NCI-H460 (cell line): ENCODE measurements at places on chromosomes 12 and 14.

GRCh38 chr14:38310420-38310995, 54.6 kb upstream of the CLEC14A start:
- no peak for DNase-seq

- no peak for DNase-seq
These were observed 39.8 kb downstream of the SPRING1 start for GRCh38 chr12:116698116-116698515.

DNA sequence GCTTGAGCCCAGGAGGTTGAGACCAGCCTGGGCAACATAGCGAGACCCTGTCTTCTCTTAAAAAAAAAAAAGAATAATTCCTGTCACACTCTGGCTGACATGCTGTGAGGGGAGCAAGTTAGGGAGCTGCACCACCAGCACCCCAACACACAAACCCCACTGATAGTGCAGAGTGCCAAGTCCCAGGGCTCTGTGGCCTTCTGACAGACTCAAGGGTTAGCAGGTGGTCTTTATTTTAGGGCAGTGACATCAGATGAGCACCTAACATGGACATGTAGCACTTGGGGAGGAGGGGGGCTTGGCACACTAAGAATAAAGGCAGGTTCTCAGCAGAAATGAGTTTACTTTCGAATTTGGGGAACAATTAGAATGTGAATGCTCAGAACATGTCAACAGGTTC, 6.8 kb downstream of the USP5 start:
- no peak for DNase-seq

DNA sequence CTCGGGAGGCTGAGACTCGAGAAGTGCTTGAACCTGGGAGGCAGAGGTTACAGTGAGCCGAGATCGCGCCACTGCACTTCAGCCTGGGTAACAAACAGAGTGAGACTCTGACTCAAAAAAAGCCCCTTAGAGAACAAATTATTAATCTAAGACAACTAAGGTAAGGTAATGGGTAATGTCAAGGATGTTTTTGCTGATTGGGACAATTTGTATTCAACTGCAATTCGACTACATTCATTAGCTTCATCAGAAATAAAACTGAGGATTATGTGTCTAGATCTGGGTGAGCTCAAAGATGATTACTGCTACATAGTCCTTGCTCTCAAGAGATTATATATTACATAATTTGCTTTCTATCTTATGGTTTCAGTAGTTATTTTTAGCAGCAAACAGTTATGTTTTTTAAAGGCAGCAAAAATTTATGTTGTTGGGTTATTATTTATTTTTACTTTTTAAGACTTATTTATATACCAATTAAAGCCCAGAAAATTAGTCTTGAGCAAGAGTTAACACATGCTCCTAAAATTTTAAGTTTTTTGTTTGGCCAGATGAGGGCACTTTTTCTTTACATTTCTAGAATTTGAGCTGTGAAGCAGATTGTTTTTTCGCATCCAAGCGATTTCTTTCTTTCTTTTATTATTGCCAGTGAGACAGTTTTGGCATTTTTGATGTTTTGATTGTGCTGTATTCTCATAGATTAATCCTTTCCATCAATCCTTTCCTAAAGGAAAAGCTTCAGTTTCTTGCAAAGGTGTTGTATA, 52.3 kb downstream of the PLEKHA5 start:
- no peak for DNase-seq

- DNase-seq, result no peak
These were observed 785.8 kb downstream of the MED13L start for GRCh38 chr12:115491511-115492250.

DNA sequence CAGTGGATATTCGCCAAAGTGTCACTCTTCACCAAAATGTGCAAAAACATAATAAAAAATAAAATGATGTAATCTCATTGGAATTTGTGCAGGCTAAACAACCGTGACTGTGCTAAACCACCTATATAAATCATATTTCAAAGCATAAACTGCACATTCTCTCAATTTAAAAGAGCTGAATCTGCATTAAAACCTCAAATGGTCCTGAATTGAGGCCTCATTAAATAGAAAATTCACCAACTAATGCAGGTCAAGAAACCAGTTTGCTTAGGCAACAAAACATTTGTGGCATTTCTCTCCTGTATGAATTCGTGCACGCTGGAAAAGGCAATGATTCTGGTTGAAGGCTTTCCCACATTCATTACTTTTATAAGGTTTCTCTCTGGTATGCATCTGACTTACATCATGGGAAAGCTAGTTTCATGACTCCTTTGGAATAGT, 80.1 kb upstream of the IFNG-AS1 start:
- DNase-seq, result no peak

- DNase-seq, result no peak
These were observed 218.0 kb downstream of the ZFP36L1 start for GRCh38 chr14:68574906-68575305.

DNA sequence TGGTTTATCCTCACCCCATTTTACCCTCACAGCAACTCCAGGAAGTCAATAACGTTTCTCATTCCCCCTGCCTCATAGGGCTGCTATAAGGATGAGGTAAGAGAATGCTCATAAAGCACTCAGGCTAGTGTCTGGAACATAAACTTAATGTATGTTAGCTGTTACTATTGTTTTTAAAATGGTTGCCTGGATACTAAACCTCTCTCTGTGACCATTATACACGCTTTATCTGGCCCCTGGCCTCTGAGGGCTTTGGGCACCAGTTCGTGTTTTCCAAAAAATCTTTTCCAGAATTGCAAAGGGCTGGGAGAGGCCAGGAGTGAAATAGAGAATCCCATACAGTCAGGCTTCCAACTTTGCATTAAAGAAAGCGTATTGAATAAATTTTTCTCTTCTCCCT, 113.9 kb downstream of the KTN1 start:
- no peak for DNase-seq

DNA sequence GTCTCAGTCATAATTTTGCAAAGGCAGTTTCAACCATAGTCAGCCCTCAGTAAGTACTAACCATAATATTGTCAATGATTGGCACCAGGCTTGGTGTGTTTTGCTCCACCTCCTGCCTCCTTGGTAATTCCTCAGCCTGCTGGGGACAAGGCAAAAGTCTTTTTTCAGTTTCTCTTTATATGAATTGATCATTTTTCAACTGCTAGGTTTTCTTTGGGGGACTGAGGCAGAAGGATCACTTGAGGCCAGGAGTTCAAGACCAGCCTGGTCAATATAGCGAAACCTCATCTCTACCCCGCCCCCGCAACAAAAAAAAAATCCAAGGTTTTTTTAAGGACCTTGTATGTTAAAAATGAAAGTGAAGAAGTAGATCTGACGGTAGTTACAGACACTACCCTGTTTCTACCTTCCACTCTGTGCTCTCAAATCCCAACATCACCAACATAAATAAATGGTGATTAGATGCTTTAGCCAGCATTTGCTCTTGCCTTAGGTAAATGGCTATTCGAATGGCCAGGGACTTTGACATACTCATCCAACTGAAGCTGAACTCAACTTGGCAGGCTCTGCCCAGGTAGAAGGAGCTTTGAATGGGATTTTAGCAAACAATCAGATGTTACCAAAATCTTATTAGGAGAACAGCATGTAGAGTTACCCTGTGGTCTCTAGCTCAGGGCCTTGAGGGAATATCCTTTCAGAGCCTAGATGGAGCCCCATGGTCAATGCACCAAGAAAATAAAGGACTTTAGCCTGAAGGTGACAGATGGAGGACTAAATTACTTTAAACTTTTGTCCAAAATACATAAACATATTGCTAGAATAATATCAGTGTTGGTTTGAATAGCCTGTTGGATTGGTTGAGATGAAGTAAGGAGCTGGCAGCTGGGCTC, 126.9 kb upstream of the AMIGO2 start:
- DNase-seq, result no peak

- peak; percentile 29 for DNase-seq
These were observed 272.7 kb downstream of the AEBP2 start for GRCh38 chr12:19712041-19712440.

- no peak for DNase-seq
These were observed 35.7 kb downstream of the NID2 start for GRCh38 chr14:52033101-52033642.
